Common myeloid progenitor, CD34-positive (primary cell): ENCODE measurements at places on chromosomes 4 and X.

DNA sequence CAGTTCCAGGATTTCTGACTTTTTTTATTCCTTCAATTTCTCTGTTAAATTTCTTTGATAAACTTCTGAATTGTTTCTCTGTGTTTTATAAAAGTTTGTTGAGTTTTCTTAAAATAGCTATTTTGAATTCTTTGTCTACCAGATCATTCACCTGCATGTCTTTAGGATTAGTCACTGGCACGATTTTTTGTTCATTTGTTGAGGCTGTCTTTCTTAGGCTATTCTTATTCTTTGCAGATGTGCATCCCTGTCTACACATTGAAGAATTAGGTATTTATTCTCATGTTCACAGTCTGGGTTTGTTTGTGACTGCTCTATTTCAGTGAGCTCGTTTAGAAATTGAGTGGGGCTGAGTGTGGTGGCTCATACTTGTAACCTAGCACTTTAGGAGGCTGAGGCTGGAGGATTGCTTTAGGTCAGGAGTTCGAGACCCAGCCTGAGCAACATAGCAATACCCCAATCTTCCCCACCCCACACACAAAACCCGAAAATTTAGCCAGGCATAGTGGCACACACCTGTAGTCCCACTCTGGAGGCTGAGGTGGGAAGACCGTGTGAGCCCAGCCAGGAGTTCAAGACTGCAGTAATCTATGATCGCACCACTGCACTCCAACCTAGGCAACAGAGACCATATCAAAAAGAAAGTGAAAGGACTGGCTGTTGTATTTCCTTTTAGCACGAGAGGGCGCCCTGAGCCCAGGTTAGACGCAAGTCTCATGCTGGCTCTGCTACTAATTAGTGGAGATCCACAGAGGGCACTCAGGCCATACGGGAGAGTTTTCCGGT is 42.0 kb downstream of the F8 start:
- DNase-seq = peak; percentile 80

GRCh38 chr4:138663883-138664282 is 351.7 kb upstream of the NOCT start:
- DNase-seq = no peak

- no peak for DNase-seq
Measured at GRCh38 chr4:139736661-139737060, 71.0 kb downstream of the MGST2 start.

- no peak for DNase-seq
Measured at GRCh38 chrX:9797384-9798360, 11.4 kb downstream of the SHROOM2 start.

- no peak for DNase-seq
Measured at GRCh38 chr4:154415313-154415712, 76.3 kb downstream of the DCHS2 start.

- no peak for DNase-seq
Measured at GRCh38 chr4:116982656-116983055, 102.7 kb downstream of the TRAM1L1 start.

DNA sequence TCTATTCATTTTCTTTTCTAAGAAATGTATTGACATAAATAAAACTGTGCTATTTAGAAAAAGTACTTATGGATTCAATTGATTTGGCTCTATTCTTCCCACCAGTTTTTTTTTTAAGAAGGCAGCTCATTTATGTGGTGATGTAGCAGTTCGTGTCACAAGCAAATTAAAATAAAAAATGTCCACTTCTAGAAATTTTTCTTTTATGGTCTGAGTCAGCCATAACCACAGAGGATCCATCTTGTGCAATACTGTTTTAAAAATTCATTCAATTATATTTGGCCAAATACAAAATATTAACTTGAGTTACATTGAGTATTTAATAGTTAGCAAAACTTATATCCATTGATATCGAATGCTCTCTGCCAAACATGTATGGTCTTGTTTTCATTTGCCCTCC is 207.9 kb upstream of the FAT1 start:
- DNase-seq = no peak
